ENCODE measurements at places on chromosomes 6 and 20.

GRCh38 chr6:43718387-43719105, 31.0 kb upstream of the MRPS18A start:
- no peak for DNase-seq

DNA sequence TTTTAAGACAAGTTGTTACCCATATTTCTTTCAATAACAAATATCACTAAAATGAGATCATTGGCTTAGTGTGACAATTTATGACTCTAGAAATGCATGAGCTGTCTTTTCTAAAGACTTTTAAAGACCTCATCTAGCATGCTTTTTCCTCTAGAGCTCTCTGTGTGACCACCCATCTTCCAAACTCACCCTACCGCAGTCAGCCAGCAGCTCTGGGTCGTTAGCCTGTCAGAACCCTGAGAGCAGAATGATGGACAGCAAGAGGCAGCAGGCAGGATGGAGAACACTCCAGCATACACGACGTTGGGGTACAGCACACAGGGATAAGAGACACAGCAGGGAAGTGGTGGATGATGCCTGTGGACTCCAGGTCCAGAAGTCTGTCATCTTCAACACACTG, 45.1 kb upstream of the TBX18 start:
- no peak for DNase-seq

DNA sequence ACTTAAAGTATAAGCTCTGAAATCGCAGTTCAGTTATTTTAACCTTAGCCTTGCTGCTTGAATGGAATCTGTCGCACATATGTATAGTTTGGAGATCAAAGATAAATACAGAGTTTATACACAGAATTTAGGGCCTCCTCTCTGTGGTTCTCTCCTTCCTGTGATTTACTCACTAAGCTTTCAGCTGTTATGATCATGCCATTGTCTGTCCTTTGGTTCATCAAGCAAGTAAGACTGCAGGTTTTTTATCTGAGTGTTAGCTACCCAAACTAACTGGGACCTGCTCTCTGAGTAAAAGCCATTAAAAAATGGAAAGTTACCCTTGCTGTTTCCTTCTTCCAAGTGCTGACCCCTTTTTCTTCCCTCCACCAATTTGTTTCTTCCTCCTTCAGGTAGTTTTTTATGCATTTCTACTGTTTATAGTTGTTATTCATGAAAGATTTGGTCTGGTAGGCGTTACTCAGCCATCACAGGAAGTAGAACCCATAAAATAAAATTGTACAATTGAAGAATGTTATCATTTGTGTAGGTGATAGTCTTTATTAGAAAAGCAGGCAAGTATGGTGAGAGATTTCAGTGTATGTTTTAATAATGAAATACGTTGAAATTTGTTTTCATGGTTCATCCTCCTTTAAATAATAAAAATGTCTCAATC, 33.7 kb upstream of the SUMO4 start:
- no peak for DNase-seq

GRCh38 chr6:148565930-148566663, 180.7 kb upstream of the UST start:
- no peak for DNase-seq

- DNase-seq, result no peak
Observed at GRCh38 chr20:25233016-25233772, 14.7 kb upstream of the PYGB start.

DNA sequence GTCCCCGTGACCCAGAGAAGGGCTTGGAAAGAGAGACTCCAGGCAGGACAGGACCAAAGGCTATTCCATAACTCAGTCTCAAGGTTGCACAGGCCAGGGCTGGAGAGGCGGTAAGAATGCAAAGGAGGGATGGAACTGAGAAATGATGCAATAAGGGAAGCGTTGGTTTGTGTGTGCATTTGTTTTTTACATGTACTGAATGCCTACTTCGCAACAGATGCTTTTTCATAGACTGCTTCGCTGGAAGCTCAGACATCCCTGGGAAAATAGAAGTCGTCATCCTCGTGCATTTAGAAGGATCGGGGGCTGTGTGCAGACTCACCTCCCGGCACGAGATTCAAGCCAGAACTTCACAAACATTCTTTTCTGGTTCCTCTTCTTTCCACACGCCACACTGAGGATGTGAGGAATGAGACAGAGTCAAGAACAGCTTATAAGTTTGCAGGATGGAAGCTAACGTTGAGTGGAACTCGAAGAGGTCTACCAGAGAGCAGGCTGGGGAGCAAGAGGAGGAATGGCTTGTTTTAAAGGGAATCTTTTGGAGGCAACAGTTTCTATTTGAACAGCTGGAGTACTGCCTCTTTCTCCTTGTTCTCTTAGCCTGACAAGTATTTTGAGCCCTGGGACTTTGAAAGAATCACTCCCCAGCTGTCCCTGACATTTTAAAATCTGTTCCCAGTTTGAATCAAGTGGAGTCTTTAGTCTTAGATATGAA, 19.3 kb upstream of the LY86 start:
- no peak for DNase-seq

GRCh38 chr6:158018851-158019361, 37.2 kb downstream of the SYNJ2 start:
- DNase-seq, result no peak

DNA sequence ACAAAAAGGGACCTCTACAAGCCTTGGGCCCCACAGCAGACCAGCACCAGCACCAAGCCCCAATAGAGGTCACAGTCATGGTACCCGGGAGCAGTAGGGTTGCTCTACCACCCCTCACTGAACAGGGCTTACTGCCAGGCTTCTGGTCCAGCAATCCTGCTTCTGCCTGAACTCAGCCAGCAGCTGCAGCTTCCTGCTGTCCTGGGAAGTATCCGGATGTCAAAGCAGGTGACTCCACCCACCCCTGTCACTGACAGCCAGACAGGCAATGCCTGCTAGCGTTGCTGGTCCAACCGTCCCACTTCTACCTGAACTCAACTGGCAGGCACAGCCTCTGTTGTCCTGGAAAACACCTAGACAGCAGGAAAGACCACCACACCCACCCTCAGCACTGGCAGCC, 47.0 kb upstream of the PCSK2 start:
- no peak for DNase-seq

- DNase-seq, result no peak
Observed at GRCh38 chr6:39330057-39330456, 7.6 kb upstream of the KCNK16 start.

DNA sequence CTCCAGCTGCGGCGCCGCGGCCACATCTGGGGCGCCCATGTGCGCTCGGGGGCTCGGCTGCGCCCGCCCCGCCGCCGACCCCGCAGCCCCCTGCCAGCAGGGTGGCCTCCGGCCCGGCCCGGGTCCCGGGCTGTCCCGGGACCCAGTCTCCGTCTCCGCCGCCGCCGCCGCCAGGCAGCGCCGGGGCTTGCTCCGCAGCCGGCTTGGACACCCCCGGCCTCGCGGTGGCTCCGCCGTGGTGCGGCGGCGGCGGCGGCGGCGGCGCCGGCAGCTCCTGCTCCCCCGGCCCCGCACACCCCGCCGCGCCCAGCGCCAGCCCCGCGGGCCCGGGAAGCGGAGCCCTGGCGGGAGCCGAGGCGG, 219 bp downstream of the ISM1 start:
- no peak for DNase-seq
